ENCODE measurements at places on chromosomes 2 and 18. TPM values are rescaled to one million over a fixed set of nuclear protein-coding genes. Genes with fewer than 3 reads are reported as not detected.

Gene ZAP70
- not detected for total RNA-seq

Gene KATNAL2
- total RNA-seq: 0.65 TPM

Gene PSMA8
- not detected for total RNA-seq

Gene MYO7B
- total RNA-seq: 0.24 TPM

Gene RPS27A
- total RNA-seq: 2,062 TPM

Gene SERPINB2
- total RNA-seq: 1.4 TPM

Gene MBP
- total RNA-seq: 1.8 TPM

Gene CXCR1
- not detected for total RNA-seq

Gene CRACDL
- total RNA-seq: 0.24 TPM

Gene KIF5C
- total RNA-seq: 0.24 TPM

Gene KLHL41
- total RNA-seq: 0.13 TPM

Gene FAM237A
- not detected for total RNA-seq

Data from epithelial cell of alveolus of lung (primary cell).